ENCODE measurements at places on chromosomes 3 and 15.

DNA sequence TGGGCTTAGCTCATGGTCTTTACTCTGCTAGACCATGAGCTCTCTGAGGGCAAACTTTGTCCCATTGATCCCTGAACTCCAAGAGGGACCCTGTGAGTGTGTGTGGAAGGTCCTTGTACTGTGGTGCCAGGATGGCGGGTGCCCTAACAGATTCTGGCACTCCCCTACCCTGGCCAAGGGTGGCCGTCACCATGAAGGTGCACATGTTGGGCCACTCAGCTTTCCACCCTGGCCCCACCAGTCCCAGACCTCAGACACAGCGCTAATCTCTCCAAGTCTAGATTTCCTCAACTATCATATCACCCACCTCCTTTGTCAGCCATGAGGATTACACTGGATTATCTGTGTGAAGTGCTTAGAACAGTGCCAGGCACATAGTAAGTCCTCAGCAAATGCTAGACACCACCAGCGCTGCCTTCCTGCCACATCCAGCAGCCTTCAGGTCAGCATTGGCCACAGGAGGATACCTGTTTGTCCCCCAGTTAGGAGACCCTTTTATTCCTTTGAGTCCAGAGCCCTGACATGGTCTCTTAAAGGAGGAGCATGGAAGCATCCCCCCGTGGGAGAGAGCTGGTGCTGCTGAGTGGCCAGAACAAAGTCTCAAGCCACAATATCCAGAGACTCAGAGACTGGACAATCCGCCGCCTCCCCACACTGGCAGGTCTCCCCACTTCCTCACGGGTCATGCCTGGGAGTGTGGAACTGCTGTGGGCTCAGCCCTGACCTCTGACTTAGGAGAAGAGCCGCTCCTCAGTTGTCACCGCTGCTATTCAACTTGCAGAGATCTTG lies 44.5 kb upstream of the SLCO2A1 start:
- DNase-seq, result no peak

- no peak for DNase-seq
These were observed 377.5 kb upstream of the NR2F2 start for GRCh38 chr15:95953032-95953431.

- DNase-seq, result no peak
These were observed 47.7 kb downstream of the ZBTB20 start for GRCh38 chr3:115099134-115099985.

DNA sequence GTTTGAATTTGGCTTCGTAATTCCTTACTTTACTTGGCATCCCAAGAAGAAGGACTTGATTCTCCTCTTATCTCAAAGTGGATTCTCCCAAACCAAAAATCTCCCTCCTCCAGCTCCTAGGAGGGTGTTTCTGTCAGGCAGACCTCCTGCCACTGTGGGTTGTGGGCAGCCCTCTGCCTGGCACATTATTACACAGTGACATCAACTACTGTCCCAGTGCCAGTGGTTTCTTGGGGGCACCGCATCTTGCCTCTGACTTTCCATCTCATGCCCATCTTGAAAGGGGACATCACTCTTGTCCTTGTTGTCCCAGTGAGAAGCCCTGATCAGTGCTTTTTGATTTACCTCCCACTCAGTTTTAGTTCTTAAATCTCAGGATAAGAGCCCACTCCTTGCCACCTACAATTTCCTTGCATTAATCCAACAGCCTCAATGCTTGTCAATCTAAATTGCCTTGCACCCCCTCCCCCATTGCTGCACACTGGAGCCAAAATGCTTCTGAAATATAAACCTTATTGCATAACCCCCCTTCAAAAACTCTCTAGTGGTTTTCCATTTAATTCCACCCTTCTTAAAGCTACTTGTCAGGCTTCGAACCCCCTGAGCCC lies 81.0 kb downstream of the TRAK1 start:
- no peak for DNase-seq

- no peak for DNase-seq
These were observed 17.5 kb downstream of the CCR8 start for GRCh38 chr3:39346785-39347585.

GRCh38 chr3:178750639-178751300 lies 214.5 kb downstream of the KCNMB2 start:
- DNase-seq, result no peak

- DNase-seq, result no peak
These were observed 4.0 kb downstream of the CCDC9B start for GRCh38 chr15:40336744-40337122.

DNA sequence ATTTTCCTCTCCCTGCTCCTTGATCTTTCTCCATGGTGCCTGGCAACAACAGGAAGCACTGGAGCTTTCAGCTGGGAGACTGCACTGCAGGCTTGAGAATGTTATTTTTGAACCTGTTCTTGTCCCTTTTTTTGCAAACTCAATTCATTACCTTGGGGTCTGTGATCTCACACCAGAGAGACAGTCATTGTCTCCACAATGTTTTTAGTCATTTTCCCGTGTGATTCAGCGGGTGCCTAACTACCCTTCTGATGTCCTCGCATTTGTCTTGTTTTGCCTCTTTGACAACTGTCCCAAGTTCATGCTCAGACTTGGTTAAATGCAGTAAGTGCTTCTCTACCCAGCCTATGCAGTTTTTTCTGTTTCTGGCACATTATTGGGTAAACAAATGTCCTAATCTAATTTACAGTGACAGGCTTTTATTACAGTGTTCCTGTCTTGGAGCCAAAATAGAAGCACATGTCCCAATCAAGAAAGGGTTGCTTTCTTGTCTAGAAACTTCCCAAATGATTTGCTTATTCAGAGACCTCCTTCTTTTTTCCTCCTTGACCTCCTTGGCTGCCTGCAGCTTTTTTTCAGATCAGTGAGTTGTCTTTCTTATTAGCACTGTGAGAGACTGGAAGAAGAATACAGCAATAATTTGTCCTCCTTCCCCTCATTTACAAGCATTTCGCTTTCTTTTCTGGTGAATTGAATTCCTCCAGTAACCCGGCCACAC lies 162.4 kb downstream of the NSUN3 start:
- DNase-seq, result no peak

DNA sequence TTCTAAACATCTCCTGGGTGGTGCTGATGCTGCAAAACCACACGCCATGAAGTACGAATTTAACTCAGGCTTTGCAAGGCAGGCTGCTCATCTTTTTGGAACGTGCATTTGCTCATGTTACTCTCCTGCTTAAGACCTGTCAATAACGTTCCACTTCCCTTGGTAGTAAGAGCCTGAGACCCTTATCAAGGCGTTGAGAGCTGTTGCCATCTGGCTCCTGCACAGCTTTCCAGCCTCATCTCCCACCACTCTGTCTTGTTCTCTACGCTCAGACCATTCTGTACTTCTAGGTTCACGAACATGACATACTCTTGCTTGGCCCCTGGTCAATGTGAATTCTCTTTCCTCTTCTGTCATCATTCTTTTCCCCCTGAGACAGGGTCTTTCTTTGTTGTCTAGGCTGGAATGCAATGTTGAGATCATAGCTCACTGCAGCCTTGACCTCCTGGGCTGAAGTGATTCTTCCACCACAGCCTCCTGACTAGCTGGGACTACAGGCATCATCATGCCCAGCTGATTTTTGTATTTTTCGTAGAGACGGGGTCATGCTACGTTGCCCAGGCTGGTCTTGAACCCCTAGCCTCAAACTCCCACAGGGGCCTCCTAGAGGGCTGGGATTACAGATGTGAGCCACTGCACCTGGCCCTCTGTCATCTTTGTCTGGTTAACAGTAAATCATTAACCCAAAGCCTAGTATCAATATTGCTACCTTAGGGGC lies 202.8 kb downstream of the CADPS start:
- no peak for DNase-seq

- DNase-seq, result peak; percentile 75
These were observed 8.9 kb upstream of the ADAMTS17 start for GRCh38 chr15:100350434-100351226.

Measured in SIG-M5 (cell line).